ENCODE measurements at places on chromosomes 1 and 21. TPM values are rescaled to one million over a fixed set of nuclear protein-coding genes. Genes with fewer than 3 reads are reported as not detected.

Gene FAM163A
- total RNA-seq = not detected

Gene CRNN
- total RNA-seq = not detected

Gene TMEM52
- not detected for total RNA-seq

Gene PLA2G5
- not detected for total RNA-seq

Gene NES
- not detected for total RNA-seq

Gene PLA2G4A
- total RNA-seq = 0.19 TPM

Gene ILDR2
- 3.5 TPM for total RNA-seq

Gene LDLRAD2
- total RNA-seq = 0.09 TPM

Gene RIIAD1
- total RNA-seq = not detected

DNA sequence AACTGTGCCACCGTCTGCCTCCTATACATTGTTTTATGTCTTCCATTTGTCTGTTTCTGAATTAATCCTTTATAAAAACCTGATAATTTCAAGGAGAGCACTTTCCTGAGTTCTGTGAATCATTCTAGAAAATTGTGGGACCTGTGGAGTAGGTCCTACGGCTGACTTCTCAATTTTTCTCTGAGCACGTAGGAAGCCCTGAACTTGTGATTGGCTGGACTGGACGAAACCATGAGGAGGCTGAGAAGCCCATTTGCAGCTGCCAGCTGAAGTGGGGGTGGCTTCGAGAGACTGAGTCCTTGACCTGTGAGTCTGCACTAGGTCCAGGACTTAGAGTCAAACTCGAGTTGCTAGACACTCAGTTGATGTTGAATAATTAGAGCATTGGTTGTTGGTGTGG lies 277.1 kb upstream of the NCAM2 start:
- no peak for DNase-seq

DNA sequence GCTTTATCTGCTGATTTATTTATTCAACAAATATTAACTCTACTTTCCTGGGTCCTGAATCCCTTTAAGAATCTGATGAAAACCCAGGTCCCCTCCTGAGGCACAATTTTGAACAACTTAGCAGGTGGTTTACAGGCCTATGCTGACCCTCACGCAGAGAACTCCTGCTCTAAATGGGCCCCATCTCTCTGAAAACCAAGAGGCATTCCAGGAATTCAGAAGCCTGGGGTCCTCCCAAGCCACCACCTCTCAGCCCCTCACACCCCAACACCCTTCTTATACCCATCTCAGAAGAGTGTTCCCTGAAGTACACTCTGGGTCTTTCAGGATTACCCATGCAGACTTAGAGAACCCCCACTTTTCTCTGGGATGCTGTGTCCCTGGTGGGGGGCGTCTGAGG lies 34.5 kb downstream of the LHX4 start:
- DNase-seq = no peak

GRCh38 chr1:51671527-51672325 lies 54.8 kb downstream of the OSBPL9 start:
- DNase-seq = no peak

GRCh38 chr1:90957497-90957896 lies 64.3 kb downstream of the ZNF644 start:
- DNase-seq = no peak

DNA sequence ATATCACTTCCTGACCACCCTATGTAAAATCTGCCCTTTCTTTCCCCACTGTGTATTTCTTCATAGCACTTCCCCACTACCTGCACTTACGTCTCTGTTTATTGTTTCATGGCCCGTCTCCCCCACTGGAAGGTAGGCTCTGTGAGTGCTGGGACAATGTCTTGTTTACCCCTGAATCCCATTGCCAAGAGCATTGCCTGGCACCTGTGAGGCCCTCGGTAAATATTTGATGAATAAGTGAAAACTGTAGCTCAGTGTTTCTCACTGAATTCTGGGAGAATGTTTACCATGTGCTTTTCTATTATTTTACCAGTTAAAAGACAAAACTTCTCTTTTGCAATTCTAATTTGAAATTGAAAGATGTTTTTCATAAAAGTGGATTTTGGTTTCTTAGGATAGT lies 11.8 kb downstream of the NFASC start:
- DNase-seq = no peak

GRCh38 chr1:208835097-208835463 lies 590.9 kb upstream of the PLXNA2 start:
- no peak for DNase-seq

- DNase-seq = no peak
These were observed 148.5 kb upstream of the KCNK2 start for GRCh38 chr1:214934045-214934444.

- peak; percentile 77 for DNase-seq
These were observed 24.8 kb upstream of the TMEM51 start for GRCh38 chr1:15128520-15129313.

DNA sequence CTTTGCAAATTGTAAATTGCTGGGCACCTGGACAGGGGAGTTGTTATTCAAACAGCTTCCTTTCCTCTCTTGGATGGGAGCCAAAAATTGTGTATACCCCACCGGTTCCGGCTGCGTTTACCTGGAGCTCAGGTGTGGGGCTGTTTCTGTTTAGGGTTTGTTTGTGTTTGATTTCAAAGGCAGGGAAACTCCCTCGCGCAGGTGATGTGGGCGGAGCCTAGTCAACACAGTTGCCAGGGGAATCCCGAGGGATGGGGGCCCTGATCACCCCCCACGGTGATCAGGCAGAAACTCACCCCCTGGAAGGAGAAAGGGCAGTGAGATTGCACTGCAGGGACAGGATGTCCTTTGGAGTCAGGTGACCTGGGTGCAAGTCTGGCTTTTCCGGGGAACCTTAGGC lies 28.3 kb downstream of the CDCP2 start:
- no peak for DNase-seq

DNA sequence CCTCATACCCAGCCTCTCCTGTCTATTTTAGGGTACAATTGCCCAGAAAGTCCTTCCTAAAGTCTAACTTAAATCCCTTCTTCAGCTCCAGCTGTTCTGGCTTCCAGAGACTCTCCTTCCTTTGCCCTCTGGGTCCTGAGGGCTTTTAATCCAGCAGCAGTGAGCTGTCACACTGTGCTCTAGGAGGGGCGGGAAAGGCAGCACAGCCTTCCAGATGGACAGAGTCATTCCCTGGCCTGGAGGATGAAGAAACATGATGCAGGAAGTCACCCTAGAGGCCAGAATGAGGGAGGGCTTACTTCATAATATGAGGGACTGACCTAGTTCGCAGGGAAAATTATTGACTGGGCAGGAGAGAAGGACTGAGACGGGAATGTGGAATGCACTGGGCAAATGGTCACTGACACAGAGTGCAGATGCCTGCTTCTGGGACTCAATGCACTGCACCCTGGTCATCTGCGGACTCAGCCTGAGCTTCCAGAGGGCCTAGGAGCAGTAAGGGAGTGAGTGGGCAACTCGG lies 1.3 kb downstream of the SH2D2A start:
- peak; percentile 31 for DNase-seq

- DNase-seq = no peak
These were observed 1.3 kb downstream of the RIMS3 start for GRCh38 chr1:40664167-40664537.

- DNase-seq = no peak
These were observed 131.4 kb downstream of the MRPS6 start for GRCh38 chr21:34204481-34205439.

DNA sequence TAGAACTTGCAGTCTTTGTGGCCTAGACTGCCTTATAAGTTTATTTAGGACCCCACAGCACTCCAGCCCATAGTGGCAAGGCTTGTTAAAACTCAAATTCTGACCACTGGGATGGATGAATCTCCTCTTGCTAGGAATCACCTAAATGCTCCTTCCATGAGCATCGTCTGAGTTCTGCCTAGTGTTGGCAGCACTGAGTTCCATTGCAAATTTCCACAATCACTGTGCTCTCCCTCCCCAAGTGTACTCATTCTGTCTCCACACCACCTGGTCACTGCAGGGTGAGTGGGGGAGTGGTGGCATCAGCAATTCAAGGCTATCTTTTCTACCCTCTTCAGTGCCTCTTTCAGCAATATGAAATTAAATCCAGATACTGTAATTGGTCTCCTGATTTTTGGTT lies 46.7 kb upstream of the PTBP2 start:
- DNase-seq = no peak

GRCh38 chr1:156836041-156836654 lies 19.5 kb upstream of the SH2D2A start:
- no peak for DNase-seq

DNA sequence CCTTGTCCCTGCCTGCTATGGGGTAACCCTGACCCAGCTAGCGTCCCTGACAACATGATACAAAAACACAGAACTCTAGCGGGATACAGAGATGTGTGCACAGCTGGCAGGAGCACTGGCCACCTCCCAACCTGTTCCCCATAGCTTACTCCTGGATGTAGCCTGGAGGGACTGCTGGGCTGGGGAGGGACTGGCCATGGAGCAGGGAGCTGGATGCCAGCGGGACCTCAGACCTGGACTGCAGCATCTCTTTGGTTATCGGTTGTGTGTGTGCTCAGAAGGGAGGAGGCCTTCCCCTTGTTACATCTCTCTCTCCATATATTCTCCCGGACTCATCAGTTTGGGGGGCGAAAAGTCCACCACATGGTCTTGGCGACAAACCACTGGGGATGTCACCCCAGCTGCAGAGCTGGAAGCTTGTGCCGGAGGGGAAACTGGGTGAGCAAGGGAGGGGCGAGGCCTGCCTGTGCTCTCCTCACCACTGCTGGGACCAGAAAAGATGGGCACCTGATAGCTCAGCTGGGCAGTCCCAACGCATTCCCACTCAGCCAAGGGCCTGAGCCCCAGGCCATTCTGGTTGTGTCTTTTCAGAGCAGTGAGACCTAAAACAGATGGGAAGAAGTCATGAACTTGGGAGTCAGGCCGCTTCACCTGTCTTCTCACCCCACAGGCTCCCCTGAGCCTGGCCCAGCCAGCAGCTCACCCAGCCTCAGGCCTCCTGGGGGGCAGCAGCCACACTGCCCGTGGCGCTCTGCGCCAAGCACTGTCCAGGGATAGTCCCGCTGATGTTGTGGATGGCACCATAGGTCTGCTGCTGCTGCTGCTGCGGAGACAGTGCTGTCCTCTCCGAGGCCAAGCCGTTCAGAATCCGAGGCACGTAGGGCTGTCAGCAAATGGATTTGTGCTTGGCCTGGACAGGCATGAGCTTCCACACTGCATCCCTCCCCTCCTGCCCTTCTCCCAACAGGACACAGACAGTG lies 35.6 kb downstream of the TMEM63A start:
- no peak for DNase-seq

GRCh38 chr1:227489572-227489971 lies 73.8 kb upstream of the ZNF678 start:
- no peak for DNase-seq

- no peak for DNase-seq
These were observed 17.0 kb upstream of the FMO1 start for GRCh38 chr1:171231326-171231725.

- DNase-seq = no peak
These were observed 232.6 kb downstream of the PCP4 start for GRCh38 chr21:40099809-40100208.

DNA sequence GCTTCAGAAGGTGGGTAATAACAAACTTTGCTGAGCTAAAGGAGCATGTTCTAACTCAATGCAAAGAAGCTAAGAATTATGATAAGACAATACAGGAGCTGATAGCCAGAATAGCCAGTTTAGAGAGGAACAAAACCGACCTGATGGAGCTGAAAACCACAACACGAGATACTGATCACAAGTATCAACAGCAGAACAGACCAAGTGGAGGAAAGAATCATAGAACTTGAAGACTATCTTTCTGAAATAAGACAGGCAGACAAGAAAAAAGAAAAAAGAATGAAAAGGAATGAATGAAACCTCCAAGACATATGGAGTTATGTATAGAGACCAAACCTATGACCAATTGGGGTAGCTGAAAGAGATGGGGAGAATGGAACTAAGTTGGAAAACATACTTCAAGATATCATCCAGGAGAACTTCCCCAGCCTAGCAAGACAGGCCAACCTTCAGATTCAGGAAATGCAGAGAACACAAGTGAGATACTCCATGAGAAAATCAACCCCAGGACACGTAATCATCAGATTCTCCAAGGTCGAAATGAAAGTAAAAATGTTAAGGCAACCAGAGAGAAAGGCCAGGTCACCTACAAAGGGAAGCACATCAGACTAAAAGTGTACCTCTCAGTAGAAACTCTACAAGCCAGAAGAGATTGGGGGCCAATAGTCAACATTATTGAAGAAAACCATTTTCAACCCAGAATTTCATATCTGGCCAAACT lies 20.5 kb downstream of the CD84 start:
- no peak for DNase-seq

GRCh38 chr1:227355542-227356245 lies 37.4 kb upstream of the CDC42BPA start:
- DNase-seq = no peak

All from activated naive CD8-positive, alpha-beta T cell treated with anti-CD3 and anti-CD28 coated beads, Interleukin-2, amount 10 ng/mL, durations not matched to agents 7 days and 5 days (primary cell).